Left cardiac atrium (tissue), 4 donors: ENCODE measurements at places on chromosomes 4 and X. TPM values are rescaled to one million over a fixed set of nuclear protein-coding genes. Genes with fewer than 3 reads are reported as not detected.
A peak's percentile ranks its signal among the peaks of the same experiment; 100 is the strongest.

GRCh38 chrX:15435836-15436619, 51.8 kb upstream of the VEGFD start:
- DNase-seq, result no peak

DNA sequence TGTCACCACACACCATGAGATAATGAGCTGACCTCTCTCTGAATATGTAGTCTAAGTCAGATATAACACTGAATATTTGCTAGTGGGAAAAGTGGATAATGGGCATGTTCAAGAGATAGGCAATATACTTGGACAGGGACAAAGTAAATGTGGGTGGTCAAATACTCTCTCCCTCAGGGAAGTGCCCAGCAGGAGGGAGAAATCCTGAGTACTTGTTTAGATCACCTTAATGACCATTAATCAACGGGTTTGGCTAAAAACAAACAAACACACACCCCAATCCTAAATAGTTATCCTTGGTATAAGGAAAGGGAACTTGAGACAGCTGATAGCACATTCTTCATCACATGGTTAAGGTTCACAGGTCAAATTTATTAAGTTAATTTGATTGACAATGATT, 933.5 kb downstream of the C4orf33 start:
- DNase-seq, result no peak

- DNase-seq, result no peak
These were observed 260.5 kb downstream of the IQCM start for GRCh38 chr4:149555146-149555545.

DNA sequence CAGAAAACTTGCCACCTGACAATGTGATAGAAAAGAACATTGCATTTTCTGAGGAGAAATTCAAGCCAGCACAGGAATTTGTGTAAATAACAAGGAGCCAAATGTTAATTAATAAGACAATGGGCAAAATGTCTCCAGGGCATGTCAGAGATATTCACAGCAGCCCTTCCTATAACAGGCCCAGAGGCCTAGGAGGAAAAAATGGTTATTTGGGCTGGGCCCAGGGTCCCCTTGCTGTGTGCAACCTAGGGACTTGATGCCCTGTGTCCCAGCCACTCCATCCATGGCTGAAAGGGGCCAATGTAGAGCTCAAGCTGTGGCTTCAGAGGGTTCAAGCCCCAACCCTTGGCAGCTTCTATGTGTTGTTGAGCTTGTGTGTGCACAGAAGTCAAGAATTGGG, 55.5 kb upstream of the GABRG1 start:
- no peak for DNase-seq

GRCh38 chr4:19776021-19776459, 475.7 kb upstream of the SLIT2 start:
- DNase-seq, result peak; percentile 28

Gene SERPINA7
- not detected for total RNA-seq

DNA sequence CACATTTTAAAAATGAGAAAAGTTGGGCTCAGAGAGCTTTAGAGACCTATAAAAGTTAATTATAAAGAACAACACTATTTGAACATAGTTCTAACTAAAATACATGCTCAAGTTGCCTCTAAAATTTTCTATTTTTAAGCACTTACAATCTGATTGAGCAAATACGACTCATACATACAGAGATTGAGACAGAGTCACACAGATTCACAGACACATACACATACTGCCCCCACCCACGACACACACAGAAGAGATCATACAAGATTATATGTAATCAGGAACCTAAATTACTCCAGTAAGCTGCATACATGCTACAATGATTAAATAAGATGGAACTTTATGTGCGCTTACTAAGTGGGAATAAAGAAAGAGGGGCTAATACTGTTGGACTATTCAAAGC, 2.7 kb upstream of the ASB5 start:
- DNase-seq, result no peak

Gene DKC1
- total RNA-seq, result 19.5 TPM

Gene NPY5R
- total RNA-seq, result 0.15 TPM

GRCh38 chrX:138485224-138485623, 226.3 kb downstream of the FGF13 start:
- DNase-seq, result no peak
